ENCODE measurements at places on chromosomes 11 and 22.

- DNase-seq, result no peak
Measured at GRCh38 chr22:19042285-19043120, 79.7 kb downstream of the DGCR2 start.

DNA sequence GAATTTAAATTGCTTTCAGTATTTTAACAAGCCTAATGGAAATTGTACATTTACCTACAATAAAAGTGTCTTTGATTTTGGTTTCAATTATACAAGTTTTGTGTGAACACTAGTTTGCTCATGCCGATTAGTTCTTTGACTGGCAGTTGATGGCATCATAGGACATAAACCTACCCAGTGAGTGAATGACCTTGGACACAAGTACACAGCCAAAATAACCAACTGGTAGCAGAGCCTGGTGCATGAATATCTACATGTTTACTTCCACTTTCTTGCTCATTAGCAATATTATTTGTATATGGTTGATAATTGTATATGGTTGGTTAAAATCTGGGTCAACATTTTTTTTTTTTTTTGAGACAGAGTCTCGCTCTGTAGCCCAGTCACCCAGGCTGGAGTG is 37.8 kb downstream of the STIM1 start:
- DNase-seq, result no peak

DNA sequence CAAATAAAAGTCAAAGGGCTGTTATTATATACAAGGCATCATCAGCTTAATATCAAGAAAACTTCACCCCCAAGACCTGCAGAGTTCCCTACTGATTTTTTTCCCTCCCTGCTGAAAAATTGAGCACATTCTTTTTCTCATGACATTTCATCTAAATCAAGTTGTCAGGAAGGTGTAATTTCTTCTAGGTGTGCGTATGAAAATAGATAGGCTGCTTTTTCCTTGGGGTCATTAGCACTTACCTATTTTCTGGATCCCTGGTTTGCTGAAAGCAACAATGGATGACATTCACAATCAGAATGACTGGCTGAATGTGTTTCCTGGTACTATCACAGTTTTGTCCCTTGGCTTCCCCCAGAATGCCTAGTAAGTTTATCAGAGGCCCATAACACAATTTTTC is 225.0 kb upstream of the KIRREL3 start:
- no peak for DNase-seq

DNA sequence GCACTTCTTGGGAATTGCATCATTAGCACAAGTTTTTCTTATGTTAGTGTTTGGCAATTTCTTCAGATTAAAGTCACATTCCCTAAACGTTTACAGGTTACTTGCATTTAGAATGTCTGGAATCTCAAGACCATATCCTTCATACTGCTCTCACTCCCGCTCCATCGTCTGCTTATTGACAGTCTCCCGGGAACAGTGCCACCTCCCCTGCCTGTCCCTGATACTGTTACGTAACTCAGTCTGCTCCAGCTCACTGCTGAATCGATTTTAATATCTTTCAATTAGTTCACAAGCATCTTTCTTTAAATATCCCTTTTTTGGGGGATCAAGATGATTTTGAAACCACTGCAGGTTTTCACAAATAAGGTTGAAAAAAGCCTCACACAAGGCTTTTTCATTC is 48.2 kb downstream of the GLYATL2 start:
- no peak for DNase-seq

- DNase-seq, result no peak
Measured at GRCh38 chr11:2980168-2980840, 11.8 kb downstream of the NAP1L4 start.

- peak; percentile 19 for DNase-seq
Measured at GRCh38 chr11:35166369-35167360, 27.7 kb downstream of the CD44 start.

GRCh38 chr11:17046690-17047089 is 30.8 kb downstream of the RPS13 start:
- DNase-seq, result no peak

DNA sequence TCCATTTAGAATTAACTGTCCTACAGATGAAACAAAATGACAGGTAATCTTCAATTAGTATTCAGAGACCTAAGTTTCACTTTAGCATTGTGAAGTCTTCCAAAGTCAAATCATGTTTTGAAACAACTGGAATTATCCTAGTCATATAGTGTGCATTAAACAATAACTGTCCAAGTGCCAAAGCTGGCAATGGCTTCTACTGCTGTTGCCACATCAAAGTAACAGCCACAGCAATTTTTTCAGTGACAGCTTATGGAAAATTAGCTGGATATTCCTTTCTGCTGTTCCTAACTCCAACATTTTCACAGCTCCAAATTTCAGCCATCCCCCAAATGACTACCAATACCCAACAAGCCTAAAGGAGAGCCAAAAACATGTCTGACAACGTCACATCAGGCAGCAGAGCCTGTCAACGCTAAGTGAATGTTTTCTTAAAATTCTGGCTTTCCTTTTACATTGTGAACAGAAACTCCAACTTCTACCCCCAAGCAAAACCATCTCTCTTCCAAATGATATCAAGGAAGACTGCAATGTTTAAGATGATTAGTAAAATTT is 45.3 kb upstream of the CCDC34 start:
- no peak for DNase-seq

- DNase-seq, result no peak
Measured at GRCh38 chr11:64842851-64843685, 1.4 kb downstream of the CDC42BPG start.

GRCh38 chr11:1987024-1987423 is 10.6 kb downstream of the H19 start:
- DNase-seq, result no peak

DNA sequence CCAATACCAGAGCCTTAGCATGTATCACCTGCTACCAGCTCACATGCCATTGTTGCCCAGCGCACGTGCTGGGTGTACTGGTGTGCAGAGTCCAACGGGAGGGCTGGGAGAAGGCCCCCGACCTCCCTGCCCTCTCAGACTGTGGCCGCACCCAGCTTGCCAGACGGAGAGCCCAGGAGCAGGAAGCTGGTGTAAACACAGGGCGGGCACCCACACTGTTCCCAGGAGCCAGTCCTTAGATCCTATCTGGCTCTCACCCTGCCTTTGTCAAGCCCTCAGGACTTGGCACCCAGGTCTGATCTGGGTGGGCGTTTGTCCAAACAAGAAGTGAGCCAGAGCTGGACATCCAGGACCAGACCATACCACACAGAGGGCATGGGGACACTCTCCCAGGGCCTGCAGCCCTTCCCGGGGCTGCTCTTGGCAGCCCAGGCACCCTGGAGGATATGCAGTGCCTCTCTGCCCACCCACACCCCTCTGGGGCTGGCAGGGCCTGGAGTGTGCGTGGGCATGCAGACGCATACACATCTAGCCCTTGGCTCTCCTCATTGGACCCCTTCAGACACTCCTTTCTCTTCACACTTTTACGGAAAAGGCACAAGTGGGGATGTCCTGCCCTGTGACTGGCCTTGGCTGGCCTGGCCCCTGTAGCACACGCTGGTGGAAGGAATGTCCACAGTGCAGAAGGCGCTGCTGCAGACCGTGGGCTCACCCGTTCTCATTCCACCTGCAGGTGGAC is 19.9 kb upstream of the CLDN5 start:
- DNase-seq, result no peak

DNA sequence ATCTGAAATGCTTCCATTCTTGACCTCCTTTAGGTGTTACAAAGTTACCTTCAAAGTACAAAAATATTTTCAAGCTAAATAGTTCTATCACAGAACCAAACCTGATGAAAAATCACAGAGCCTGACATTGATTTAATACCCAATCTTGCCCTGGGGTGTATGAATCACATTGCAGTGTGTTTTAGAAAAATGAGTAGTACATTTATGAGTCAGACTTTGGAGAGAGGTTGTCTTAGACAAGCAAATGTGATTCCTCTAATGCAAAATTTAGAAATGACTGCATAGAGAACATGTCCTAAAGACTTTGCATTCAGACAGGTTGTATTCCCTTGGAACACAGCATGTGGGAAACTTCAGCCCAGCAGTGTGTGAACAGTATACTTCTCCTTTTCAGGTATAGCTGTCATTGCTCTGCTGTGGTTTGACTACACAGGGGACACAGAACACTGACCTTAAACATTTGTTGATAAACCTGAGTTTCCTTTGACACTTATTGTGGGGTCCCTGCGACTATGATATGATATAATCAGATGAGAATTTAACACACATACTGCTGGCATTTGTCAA is 972.1 kb downstream of the JRKL start:
- no peak for DNase-seq

DNA sequence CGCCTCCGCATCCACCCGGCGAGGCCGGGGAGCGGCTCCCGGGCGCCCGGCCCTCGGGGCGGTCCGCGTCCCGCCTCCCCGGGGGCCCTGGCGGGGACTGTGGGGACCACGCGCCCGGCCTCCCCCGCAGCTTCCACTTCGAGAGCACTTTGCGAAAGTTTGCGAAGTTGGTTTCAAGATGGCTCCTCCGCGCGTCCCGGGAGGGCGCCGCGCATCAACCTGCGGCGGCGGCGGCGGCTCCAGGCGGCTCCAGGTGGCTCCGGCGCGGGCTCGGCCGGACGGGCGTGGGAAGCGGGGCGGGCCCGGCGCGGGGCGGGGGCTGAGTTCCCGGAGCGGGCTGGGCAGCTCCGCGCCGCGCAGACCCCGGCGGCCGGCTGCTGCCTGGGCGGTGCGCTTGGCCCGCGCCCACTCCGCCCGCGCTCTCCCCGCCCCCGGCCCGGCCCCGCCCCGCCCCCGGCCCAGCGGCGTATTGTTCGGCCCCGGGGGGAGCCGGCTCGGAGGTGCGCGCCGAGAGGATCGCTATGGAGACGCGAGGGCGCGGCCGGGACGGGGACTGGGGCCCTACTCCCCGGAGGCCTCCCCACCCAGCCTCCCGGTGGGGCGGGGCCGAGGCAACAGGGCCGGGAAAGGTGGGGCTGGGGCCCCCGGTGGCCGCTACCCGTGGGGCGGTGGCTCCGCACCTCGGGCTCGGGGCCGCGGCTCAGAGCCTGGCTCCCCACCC is at the start of gene CELSR1:
Gene CELSR1 (minus strand): TSS at position 396 of the 721 bp plus-strand sequence. CDS start 450 bp downstream, outside the sequence.
- no peak for DNase-seq

DNA sequence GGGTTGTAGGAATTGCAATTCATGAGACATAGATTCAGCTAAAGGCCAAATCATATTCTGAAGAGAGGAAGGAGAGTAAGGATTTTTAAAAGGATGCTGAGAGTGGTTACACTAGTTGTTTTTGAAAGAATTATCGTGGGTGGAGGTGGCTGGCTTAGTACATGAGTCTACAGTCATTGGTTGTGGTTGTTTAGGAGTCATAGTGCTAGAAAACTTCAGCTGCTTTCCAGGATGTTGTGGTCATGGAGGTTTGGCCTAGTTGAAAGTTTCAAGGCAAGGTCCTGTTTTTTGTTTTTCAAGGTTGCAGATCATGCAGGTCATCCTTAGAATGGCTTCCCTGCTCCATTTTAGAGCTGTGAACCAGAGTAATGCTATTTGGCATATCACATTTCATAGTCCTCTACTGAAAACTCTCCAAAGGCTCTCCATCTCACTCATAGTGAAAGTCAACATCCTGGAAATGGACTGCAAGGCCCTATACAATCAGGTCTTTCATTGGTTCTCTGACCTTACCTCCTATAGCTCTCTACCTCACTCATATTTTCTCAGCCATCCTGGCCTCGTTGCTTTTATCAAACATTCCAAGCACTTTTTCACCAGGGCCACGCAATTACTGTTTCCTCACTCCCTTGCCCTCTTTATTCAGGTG is 26.1 kb upstream of the ZBTB44 start:
- DNase-seq, result peak; percentile 56

- no peak for DNase-seq
Measured at GRCh38 chr11:6828103-6828502, 17.4 kb upstream of the OR10A5 start.

GRCh38 chr11:2583605-2583958 is 116.2 kb downstream of the KCNQ1OT1 start:
- DNase-seq, result no peak

DNA sequence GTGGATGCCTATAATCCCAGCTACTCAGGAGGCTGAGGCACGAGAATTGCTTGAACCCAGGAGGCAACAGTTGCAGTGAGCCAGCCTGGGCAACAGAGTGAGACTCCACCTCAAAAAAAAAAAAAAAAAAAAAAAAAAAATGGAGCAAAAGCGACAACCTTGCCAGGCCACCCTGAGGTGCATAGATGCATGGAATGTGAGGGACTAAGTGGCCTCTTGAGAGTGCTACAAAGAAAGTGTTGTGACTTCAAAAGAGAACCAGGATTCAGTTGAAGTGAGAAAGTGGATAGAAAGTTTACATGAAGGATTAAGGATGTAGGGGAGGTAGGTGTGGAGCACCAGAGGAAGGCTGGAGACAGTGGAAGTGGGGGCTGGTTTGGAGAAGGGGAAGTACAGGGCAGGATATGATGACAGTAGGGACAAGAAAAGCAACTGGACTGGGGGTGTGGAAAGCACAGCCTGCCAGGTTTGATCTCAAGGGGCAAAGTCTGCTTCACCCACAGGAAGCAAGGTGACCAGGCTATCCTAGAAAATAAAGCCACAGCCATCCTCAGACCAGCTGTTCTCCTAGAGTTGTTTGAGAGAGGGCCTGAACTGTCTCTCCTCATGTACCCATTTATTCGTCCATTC is 36.0 kb upstream of the OLFML1 start:
- DNase-seq, result peak; percentile 24

DNA sequence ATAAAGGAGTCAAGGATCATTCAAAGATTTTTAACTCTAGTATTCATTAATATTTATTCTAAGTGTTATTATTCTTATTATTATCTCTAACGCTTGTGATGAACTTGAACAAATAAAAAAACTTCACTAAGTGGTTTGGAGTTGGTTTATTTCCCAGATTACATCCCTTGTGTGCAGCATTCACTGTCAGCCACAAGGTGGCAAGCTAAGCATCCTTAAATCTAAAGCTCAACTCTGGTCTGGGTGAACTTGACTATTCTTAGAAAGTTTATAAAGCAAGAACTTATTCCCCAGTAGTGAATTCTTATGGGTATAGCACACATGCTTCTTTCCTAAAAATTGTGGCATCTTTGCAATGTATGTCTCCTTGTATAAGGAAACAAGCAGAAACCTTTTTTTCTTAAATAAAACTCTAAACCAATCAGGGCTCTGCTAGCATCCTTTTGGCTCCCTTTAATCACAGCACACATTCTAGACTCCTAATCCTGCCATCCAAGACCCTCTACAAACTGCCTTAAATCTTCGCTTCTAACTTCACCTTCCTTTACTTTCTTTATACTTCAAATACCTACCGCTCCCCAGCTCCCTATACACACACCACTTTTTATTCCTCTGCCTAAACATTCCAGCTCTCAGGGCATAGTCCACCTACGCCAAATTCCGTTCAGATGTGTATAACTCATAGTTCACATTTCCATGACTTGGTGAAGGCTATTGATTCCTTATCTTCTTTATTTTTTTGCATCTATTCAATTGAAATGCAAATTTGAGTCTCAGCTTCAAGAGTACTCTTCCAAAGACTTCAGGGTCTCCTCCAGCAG is 1068.8 kb downstream of the DLG2 start:
- DNase-seq, result peak; percentile 9
